ENCODE measurements at places on chromosomes 1 and 21. TPM values are rescaled to one million over a fixed set of nuclear protein-coding genes. Genes with fewer than 3 reads are reported as not detected.

Gene RER1
- 108 TPM for total RNA-seq

- DNase-seq: no peak
- no peaks in the 10 kb centered on the region for H3K27me3 ChIP-seq
- no peaks in the 10 kb centered on the region for H3K36me3 ChIP-seq
- H3K27ac ChIP-seq: no peak overlapping the region
These were observed 128.9 kb upstream of the DNAH14 start for GRCh38 chr1:224800486-224801119.

Gene RIIAD1
- not detected for total RNA-seq

GRCh38 chr1:224458996-224459395, 24.4 kb upstream of the WDR26 start:
- DNase-seq: no peak
- H3K4me1 ChIP-seq: peaks cover 22% of the 10 kb centered on the region

- H3K4me1 ChIP-seq: peaks cover 5% of the 10 kb centered on the region
- peaks cover 3% of the 10 kb centered on the region for H3K27me3 ChIP-seq
- no peak for DNase-seq
- H3K27ac ChIP-seq: peak overlapping the region; percentile 31
These were observed 37.9 kb upstream of the PTPRF start for GRCh38 chr1:43492826-43493225.

Gene SPRR2B
- not detected for total RNA-seq

- no peak for DNase-seq
- H3K4me1 ChIP-seq: peaks cover 42% of the 10 kb centered on the region
- H3K4me3 ChIP-seq: peak overlapping the region; percentile 89
- H3K36me3 ChIP-seq: no peaks in the 10 kb centered on the region
These were observed 1.7 kb downstream of the SSX2IP start for GRCh38 chr1:84688463-84689061.

DNA sequence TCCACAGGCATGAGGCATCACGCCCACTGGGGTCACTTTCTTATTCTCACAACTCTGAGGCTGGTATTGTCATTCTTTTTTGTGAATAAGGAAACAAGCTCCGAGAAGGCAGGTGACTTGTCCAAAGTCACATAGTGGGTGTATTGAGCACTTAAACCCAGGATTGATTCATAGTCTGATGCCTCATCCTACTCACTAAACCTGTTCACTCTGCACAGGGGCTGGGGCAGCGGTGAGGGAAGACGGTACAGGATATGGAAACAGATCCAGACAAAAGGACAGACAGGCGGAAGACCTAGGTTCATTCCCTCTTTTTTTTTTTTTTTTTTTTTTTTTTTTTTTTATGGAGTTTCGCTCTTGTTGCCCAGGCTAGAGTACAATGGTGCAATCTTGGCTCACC, 56.6 kb downstream of the NKAIN1 start:
- H3K27ac ChIP-seq: no peak overlapping the region
- H3K27me3 ChIP-seq: no peaks in the 10 kb centered on the region
- H3K4me3 ChIP-seq: no peak overlapping the region
- no peak for DNase-seq

GRCh38 chr21:21102896-21103295, 104.7 kb downstream of the NCAM2 start:
- peak overlapping the region; percentile 20 for H3K27ac ChIP-seq
- H3K36me3 ChIP-seq: no peaks in the 10 kb centered on the region
- DNase-seq: no peak
- no peaks in the 10 kb centered on the region for H3K27me3 ChIP-seq
- peaks cover 43% of the 10 kb centered on the region for H3K4me1 ChIP-seq

GRCh38 chr1:66757722-66758240, 5.5 kb downstream of the DYNLT5 start:
- DNase-seq: no peak
- peaks cover 3% of the 10 kb centered on the region for H3K27me3 ChIP-seq
- H3K27ac ChIP-seq: no peak overlapping the region
- no peaks in the 10 kb centered on the region for H3K36me3 ChIP-seq
- H3K4me3 ChIP-seq: no peak overlapping the region
- peaks cover 8% of the 10 kb centered on the region for H3K4me1 ChIP-seq

Gene PARS2
- 7.1 TPM for total RNA-seq

GRCh38 chr21:35219291-35219690, 170.2 kb upstream of the RUNX1 start:
- H3K4me1 ChIP-seq: peaks cover 6% of the 10 kb centered on the region
- no peaks in the 10 kb centered on the region for H3K36me3 ChIP-seq
- no peak for DNase-seq
- H3K4me3 ChIP-seq: no peak overlapping the region

DNA sequence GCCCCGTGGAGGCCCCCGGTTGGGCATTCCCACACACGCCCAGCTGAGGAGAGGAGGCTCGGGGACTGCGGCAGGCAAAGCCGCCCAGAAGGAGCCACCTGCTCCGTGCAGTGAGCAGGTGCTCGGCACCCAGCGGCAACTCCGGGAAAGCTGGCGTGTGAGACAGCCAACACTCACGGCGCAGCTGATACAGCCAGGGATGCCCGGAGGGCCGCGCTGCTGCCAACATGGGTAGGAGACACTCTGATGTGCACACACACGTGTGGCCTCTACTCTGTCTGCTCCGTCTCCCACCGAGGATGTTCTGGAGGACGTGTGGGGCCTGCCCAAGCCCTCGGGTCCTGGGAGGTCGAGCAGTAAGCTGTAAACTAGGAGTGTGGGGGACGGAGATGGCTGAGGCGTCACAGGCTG, 12.9 kb downstream of the MORN1 start:
- no peaks in the 10 kb centered on the region for H3K4me1 ChIP-seq
- H3K27me3 ChIP-seq: no peaks in the 10 kb centered on the region
- DNase-seq: no peak
- H3K36me3 ChIP-seq: no peaks in the 10 kb centered on the region
- no peak overlapping the region for H3K4me3 ChIP-seq

GRCh38 chr1:26317612-26318337, at the start of gene CD52:
TSS of gene CD52 (plus strand) at chr1:26317958. CDS start at chr1:26318018, 60 bp downstream.
- H3K27me3 ChIP-seq: no peaks in the 10 kb centered on the region
- no peak within 1 kb of the TSS for H3K4me3 ChIP-seq
- peak within 1 kb of the TSS; percentile 16 for H3K27ac ChIP-seq

DNA sequence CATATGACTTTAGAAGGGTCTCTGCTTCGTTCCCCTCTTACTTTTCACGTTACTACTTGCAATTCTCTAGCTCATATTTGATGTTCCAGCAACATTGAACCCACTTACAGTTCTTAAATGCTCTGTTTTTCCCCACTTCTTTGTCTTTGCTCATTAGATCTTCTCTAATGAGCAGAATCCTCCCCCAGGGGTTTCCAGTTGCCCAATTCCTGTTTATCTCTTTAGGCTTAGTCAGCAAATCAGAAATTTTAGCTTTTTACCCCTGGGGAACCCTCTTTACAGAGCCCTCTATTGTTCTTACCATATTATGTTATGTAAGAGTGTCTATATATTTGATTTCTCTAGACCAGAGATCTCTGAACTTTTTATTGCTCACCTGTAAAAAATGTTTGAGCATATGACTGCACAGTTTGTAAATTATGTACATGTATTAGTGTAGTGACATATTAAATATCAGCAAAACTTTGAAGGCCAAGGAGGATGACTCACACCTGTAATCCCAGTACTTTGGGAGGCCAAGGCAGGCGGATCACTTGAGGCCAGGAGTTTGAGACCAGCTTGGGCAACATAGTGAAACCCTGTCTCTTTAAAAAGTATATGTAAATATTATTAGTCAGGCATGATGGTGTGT, 71.4 kb downstream of the FNBP1L start:
- DNase-seq: no peak
- H3K4me1 ChIP-seq: no peaks in the 10 kb centered on the region
- H3K4me3 ChIP-seq: no peak overlapping the region

DNA sequence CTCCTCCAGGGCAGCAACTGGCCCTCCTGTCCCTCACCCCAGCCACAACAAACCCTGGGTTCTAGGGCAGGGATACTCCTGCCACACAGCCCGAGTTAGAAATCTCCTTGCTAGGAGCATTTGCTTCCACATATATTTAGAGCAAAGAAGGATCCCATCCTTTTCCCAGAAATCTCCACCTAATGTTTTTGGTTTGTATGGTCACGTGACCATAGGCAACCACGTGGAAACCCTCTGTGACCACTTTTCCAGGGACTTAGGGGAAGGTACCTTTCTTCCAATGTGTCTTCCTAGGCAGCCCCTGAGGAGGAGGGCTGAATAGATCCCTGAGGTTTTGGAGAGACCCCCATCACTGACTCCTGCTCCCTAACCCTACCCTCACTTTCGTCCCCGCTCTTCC, 25.5 kb downstream of the VANGL2 start:
- no peak for DNase-seq
- no peaks in the 10 kb centered on the region for H3K27me3 ChIP-seq
- peaks cover 16% of the 10 kb centered on the region for H3K36me3 ChIP-seq
- H3K4me1 ChIP-seq: peaks cover 12% of the 10 kb centered on the region
- H3K27ac ChIP-seq: peak overlapping the region; percentile 13

Gene SYDE2
- total RNA-seq: 6.0 TPM

Gene EFCAB7
- total RNA-seq: 11.0 TPM

GRCh38 chr1:233790662-233791371, 113.7 kb upstream of the SLC35F3 start:
- peaks cover 10% of the 10 kb centered on the region for H3K27me3 ChIP-seq
- peak; percentile 38 for DNase-seq
- H3K4me1 ChIP-seq: no peaks in the 10 kb centered on the region
- H3K27ac ChIP-seq: no peak overlapping the region
- no peak overlapping the region for H3K4me3 ChIP-seq
- no peaks in the 10 kb centered on the region for H3K36me3 ChIP-seq

Gene KRTAP10-10
- not detected for total RNA-seq

Gene CSF1
- 17.9 TPM for total RNA-seq

- no peak overlapping the region for H3K27ac ChIP-seq
- H3K4me3 ChIP-seq: no peak overlapping the region
- DNase-seq: no peak
These were observed 9.1 kb downstream of the GALNT2 start for GRCh38 chr1:230076121-230076520.

DNA sequence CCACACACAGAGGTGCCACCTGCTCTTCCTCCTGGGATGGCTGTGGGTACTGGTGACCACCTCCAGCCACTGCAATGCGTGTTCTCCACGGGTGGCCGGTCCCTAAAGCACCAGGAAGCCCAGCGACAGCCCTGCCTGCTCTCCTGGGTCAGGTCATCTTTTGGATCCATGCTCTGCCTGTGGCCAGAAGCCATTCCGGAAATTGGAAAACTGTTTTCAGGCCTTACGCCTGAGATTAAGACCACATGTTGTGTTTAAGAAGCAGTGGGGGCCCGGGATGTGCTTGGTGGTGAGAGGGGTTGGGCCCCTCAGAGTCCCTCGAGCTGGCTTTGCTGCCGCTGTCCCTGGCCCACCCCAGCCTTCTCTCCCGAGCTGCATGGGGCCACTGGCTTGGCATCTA, 150.8 kb downstream of the PEX14 start:
- DNase-seq: no peak
- no peak overlapping the region for H3K4me3 ChIP-seq
- H3K36me3 ChIP-seq: no peaks in the 10 kb centered on the region
- no peaks in the 10 kb centered on the region for H3K27me3 ChIP-seq
- no peaks in the 10 kb centered on the region for H3K4me1 ChIP-seq

DNA sequence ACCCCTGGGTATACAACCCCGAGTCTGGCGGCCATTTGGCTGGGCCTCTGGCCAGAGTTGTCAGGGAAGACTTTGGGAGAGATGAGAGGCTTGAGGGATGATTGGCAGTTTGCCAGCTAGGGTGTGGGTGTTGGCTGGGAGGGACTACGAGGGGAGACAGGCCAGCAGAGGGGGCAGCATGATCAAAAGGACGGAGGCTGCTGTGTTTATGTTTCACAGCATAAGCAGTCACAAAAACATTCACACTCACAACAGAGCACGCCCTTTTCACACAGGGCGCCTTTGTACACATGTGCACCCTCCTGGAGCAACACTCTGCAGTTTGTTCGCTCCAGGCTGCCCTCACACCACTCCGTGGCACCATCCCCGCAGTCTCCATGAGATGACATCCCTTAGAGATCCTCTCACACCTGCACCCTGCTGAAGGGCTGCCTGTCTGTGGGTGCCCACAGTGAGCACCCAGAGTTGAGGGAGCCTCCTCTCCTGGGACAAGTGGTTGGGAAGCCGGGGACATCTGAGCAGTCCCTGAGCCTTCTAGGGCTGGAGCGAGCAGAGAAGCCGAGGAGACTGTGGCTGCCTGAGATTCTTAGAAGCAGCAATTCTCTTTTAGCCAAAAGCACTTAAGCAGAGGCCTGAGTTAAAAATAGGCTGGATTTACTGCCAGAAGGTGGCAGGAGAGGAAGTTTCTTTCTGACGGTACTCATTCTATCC, 15.4 kb downstream of the EFNA3 start:
- no peaks in the 10 kb centered on the region for H3K36me3 ChIP-seq
- H3K27me3 ChIP-seq: peaks cover 53% of the 10 kb centered on the region
- H3K4me1 ChIP-seq: peaks cover 5% of the 10 kb centered on the region
- H3K4me3 ChIP-seq: no peak overlapping the region
- no peak overlapping the region for H3K27ac ChIP-seq

DNA sequence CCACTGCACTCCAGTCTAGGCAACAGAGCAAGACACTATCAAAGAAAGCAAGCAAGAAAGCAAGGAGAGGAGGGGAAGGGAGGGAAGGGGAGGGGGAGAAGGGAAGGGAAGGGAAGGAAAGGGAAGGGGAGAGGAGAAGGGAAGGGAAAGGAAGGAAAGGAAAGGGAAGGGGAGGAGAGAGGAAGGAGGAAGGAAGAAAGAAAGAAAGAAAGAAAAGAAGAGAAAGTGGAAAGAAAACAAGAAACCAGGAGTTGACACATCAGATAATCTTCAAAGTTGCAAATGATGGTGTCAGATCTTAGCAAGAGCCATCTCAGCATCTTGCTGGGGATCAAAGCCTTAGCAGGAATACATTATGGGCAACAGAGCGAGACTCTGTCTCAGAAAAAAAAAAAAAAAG, 14.9 kb upstream of the CDA start:
- no peaks in the 10 kb centered on the region for H3K4me1 ChIP-seq
- H3K4me3 ChIP-seq: no peak overlapping the region
- no peaks in the 10 kb centered on the region for H3K36me3 ChIP-seq

Gene ERG
- 0.61 TPM for total RNA-seq

GRCh38 chr1:199176713-199177112, 537.9 kb downstream of the PTPRC start:
- no peak for DNase-seq
- no peaks in the 10 kb centered on the region for H3K4me1 ChIP-seq
- no peaks in the 10 kb centered on the region for H3K36me3 ChIP-seq

DNA sequence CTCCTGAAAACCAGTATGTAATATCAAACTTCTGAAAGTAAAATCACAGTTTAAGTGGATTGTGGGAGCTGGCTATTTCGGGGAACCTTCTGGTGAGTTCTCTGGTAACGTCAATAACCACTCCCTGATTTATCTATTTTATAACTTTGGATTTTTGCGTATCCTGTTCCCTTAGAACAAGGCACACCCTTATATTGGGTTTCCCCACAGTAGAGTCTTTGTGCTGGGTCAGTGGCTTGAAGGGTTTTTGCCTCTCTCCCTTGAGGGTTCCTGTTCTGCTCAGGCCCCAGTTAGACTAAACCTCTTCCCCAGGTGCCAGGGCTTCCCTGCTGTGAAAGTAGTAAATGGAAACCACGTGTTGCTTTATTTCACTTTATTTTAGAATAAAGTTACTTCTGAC, 21.3 kb downstream of the CCN1 start:
- no peak for DNase-seq
- no peaks in the 10 kb centered on the region for H3K36me3 ChIP-seq
- H3K4me1 ChIP-seq: peaks cover 2% of the 10 kb centered on the region
- no peaks in the 10 kb centered on the region for H3K27me3 ChIP-seq
- no peak overlapping the region for H3K27ac ChIP-seq
